ENCODE measurements at places on chromosomes 2 and 18.

DNA sequence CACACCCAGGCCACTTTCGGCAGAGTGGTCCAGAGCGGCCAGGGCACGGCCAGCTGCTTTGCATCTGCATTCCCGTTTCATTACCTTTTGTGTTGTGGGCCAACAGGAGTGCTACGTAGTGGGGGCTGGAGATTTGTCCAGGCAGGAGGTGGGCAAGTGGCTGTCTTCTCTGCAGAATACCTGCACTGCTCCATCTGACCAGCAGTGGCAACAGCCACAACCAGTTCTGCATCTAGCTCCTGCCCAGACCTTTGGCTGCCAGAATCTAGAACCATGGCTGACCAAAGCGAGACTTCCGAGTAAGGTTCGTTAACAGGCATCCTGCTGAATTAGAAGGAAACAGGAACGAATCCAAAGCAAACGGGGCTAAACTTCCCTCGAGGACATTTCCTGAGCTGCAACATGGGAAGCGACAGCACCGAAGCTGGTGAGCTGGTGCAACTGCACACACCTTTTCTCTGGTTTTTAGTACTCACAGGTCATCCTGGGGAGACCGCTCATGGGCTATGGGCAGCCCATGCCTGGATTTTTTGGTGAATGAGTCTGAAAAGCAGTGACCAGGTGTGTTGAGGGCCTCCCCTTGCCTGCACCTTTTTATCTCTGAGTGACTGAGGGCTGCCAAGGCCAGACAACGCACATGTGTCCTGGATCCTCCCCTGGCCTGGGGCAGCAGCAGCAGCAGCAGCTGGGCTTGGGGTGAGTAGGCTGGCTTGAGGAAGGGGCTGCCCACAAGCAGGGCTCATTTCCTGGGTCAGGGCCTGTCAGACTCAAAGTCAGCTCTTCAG lies 10.5 kb downstream of the GDF7 start:
- DNase-seq = no peak

DNA sequence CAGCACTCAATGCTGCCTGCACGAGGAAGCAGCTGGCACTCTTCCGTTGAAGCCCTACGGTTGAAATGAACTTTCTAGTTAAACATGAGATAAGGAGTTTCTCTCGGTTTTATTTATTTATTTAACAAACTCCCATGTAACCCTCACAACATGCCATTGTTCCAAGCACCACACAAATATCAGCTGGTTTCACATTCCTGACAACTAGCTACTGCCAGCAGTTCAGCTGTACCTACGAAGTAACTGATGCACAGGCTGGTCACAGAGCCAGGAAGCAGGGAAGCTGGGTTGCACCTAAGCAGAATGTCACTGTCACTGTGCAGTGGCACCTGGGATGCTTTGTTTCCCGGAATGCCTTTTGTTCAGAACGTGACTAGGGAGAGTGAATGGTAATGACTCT lies 18.1 kb downstream of the TIMM21 start:
- DNase-seq = no peak

- no peak for DNase-seq
Measured at GRCh38 chr18:76967721-76968472, 145.5 kb downstream of the ZNF236 start.

GRCh38 chr2:73406996-73407395 lies 21.4 kb downstream of the ALMS1 start:
- DNase-seq = no peak

DNA sequence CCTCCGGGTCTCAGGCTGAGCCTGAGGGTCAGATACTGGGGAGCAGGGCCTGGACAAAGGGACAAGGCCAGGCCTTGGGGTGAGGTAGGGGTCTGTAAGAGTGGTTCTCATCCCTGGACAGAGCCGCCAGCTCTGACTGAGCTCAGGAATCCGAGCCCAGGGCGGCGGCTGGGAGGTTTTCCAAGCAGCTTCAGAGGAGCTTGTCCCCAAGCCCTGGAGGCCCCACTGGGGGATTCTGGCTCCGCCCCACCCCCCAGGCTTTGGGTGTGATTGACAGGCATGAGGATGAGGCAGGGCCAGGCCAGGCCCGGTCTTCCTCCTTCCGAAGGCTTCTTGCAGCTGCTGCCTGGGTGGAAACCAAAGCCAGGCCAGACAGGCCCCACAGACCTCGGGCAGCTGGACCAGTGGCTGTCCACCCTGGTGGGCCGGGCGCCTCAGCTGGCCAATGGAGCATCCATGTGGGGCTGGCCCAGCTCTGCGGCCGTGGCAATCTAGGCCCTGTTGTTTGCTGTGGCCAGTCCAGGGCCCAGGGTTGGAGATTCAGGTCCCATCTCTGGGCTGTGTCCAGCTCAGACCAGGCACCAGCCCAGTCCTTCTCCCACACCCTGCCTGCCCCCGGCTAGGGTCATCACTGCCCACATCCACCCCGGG lies 23.1 kb upstream of the GPC1 start:
- DNase-seq = no peak

DNA sequence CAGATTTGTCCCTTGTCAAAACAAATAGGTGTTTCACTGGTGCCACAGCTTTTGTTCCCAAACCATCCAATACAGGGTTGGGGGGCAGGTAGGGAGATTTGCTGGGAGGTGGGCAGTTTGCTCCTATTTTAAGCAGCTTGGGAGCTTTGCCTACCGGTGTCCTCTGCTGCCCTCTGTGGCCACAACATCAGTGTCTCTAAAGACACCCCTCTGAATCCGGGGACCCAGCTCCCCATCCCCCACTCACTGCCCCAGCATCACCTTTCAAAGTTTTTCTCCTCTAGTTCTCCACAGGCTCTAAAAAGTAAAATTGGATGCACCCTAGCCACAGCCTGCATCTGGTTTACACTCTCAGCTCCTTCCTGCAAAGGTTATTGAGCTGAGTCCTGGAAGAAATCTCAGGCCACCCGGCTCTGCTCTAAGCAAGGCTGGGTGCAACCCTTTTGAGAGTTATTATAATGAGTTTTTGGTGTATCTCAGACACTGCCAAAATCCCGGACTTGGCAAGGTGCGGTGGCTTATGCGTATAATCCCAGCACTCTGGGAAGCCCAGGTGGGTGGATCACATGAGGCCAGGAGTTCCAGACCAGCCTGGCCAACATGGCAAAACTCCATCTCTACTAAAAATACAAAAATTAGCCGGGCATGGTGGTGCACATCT lies 2.9 kb upstream of the EPAS1 start:
- DNase-seq = no peak

GRCh38 chr2:36177282-36177681 lies 178.3 kb upstream of the CRIM1 start:
- DNase-seq = no peak

DNA sequence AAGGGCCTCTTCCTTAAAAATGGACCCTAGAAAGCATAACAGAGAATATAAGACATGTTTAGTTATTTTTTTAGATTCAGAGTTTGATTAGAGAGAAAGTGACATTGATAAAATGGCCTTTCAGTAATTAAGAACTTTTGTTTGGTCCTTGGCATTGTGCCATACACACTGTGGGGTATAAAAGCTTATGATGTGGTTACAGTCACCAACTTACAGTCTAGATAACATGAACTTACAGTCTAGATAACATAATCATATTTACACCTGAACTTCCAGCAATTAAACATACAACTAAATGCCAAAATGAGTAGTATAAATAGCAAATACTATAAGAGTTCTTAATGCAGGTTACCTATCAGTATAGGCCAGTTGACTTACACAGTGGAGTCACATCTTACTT lies 25.6 kb upstream of the EFEMP1 start:
- no peak for DNase-seq

Data from NCI-H1417 treated with DMSO at 0.1 percent for 48 hours (cell line).